Left lobe of liver (tissue), 2 donors: ENCODE measurements at places on chromosomes 16 and 17.
A peak's percentile ranks its signal among the peaks of the same experiment; 100 is the strongest.

- DNase-seq = no peak
Measured at GRCh38 chr16:53433930-53434376, 318 bp upstream of the RBL2 start.

- no peak for DNase-seq
Measured at GRCh38 chr17:72774236-72774635, 318.3 kb downstream of the SLC39A11 start.

DNA sequence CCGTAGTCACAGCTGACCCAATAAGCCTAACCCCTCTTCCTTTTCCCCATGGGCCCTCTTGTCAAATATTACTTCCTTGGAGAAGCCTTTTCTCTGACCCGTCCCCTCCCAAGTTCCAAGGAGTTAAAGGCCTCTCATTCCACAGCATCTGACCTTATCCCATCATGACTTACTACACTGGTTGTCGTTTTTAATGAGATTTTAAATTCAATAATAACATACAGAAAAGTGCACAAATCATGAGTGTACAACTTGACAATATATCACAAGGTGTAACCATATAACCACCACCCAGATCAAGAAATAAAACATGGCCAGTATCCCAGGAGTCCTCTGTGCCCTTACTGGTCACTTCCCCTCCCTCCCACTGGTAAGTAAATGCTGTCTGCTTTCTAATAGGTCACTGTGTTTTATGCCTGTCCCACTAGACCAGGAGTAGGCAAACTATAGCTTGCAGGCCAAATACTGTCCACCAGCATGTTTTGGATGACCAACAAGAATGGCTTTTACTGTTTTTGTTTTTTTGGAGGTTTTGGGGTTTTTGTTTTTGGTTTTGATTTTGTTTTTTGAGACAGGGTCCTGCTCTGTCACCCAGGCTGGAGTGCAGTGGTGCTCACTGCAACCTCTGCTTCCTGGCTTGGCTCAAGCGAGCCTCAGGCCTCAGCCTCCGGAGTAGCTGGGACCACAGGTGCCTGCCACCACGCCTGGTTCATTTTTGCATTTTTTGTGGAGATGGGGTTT is 1.2 kb upstream of the FDXR start:
- no peak for DNase-seq

DNA sequence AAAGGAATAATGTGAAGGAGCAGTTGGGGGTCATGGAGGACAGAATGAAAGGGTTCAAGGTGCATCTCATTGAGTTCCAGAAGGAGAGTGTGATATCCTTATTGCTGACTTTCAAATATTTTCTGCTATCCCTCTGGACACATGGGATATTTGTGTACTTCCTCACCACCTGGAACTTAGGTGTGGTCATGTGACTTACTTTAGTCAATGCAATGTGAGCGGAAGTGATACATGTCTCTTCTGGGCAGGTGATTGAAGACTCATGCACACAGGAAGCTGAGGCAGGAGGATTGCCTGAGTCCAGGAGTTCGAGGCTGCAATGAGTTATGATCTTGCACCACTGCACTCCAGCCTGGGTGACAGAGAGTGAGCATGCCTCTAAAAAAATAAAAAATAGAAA is 36.7 kb upstream of the TANC2 start:
- DNase-seq = no peak

GRCh38 chr16:68790130-68790761 is 53.1 kb upstream of the TANGO6 start:
- peak; percentile 66 for DNase-seq

DNA sequence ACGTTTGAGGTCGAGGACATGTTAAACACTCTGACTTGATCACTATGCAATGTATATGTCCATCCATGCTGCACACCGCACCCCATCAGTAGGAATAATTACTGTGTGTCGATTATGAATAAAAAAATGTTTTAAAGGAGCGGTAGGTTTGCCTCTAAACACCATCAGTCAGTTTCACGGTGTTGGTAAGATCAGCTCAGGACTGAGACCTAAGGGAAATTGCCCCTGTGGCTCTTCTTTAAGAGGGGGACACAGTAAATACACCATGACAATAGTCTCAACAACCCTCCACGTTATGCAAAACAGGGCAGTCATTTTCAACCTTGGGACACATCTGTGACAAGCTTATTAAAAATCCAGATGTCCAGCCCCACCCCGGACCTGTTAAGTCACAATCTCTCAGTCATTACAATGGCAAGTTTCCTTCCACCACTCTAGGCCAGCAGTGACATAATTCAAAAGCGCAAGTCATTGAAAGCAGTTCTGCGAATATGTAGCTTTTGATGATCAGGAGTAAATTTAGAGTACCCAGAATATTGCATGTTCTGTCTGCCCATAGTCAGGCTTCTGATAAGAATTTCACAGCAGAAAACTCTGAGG is 1.2 kb downstream of the ATMIN start:
- no peak for DNase-seq

DNA sequence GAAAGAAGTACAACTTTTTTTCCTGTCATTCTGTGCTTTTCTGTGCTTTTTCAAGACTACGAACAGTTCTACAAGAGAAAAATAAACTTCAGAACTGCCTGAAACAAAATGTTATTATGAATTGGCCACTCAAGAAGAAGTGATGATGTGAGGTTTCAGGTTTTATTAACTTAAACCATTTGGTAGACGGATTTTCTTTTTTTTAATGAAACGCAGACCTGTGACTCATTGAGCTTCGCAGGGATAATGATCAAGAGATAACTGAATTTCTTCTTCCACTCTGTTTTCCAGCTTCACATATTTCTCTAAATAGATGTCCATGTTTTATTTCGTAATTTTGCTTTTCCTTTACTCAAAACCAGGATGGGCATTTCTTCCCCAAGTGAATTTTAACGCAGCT is 32.7 kb downstream of the AIPL1 start:
- DNase-seq = no peak

DNA sequence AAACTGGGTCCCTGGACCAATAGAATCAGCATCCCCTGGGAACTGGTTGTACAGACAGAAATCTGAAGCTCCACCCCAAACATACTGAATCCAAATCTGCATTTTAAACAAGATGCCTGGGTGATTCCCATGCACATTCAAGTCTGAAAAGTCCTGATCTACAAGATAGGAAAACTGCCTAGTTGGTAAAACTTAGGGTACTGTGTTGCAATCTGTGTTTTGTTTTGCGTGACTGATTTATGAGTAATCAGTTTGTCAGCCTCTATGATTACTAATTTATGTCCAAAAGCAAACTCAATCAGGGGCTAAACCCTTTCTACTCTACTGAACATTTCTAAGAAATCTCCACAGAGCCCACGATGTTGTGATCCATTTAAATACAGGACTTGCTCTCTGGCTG is 103.8 kb downstream of the YPEL2 start:
- no peak for DNase-seq

DNA sequence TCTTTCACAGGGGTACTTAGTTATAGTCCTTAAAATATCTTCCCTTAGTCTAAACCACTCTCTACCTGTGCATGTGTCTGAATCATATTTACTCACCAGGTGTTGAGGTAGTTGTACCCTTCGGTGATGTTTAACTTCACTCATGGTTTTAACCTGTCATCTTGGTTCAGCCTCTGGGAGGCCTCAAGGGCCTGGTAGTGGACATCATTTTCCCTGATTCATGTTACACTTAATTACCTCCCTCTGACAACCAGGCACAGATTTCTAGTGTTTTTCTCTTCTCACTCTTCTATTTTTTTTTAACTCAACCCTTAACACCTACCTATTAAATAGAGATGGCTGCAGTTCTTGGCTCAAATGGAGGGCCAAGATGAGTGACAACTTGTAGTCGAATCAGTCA is 505.4 kb downstream of the TMEM114 start:
- DNase-seq = no peak

- peak; percentile 48 for DNase-seq
Measured at GRCh38 chr16:84065536-84066132, 23.0 kb upstream of the SLC38A8 start.

DNA sequence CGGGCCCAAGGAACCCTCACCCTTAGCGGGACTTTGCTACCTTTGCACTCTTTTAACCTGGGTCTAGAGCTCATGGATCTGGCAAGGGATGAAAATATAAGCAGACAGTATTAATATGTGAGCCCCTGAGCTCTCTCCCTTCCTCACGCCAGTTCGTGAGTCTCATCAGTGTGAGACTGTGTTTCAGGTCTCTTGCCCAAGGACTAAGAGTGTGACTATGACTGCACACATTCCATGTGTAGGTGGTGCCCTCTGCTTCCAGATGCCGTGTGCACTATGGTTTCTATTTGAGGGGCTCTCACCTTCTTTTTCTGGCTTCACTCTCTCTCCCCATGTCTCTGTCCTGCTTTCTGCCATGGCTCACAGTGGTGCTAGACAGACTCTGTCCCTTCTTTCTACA is 40.5 kb downstream of the DHRS7B start:
- peak; percentile 21 for DNase-seq

DNA sequence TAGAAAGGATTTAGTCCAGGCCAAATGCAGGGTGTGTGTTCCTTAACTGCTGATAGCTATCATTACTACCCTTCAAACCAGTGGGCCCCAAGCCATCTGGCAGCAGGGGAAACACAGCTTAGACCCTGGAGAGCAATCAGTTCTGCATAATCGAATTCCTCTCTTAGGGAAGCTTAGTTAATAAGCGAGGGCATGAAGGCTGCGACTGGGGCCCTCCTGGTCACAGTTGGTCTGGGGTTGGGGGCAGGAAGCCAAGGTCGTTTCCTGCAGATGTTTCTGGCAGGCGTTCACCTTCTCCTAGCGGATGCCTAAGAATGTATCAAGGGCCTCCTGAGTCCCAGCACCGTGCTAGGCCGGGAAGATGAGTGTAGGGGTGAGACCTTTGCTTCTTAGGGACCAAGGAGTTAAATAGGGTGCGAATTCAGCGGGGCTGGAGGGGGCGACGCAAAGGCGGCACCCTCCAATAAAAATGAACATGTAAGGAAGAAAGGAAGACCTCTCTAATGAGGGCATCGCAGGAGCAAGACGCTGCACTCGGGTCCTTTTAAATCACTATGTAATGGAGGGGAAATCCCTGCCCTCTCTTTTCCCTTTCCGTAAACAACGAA is 16.5 kb upstream of the EEF2K start:
- peak; percentile 69 for DNase-seq

DNA sequence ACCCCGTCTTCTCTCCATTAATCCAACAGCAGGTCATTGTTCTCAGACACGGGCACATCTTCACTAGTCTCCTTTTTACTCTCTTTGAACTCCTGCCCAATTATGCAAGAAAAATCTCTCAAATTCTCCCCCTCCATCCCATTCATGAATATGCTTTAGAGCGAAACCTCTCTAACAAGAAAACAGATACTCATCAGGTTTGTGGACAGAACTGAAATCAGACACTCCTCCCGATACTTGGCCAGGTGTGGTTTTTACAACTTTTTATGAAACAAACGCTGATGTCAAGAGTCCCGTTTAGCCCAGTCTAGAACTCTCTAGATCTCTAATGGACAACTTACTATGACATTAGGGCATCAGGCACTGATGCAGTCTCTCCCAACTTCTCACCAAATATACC is 40.9 kb downstream of the PIK3R5 start:
- DNase-seq = no peak

- DNase-seq = no peak
Measured at GRCh38 chr16:10992797-10993196, 48.4 kb downstream of the CLEC16A start.

- peak; percentile 58 for DNase-seq
Measured at GRCh38 chr16:2339521-2340484, 725 bp downstream of the ABCA3 start.

DNA sequence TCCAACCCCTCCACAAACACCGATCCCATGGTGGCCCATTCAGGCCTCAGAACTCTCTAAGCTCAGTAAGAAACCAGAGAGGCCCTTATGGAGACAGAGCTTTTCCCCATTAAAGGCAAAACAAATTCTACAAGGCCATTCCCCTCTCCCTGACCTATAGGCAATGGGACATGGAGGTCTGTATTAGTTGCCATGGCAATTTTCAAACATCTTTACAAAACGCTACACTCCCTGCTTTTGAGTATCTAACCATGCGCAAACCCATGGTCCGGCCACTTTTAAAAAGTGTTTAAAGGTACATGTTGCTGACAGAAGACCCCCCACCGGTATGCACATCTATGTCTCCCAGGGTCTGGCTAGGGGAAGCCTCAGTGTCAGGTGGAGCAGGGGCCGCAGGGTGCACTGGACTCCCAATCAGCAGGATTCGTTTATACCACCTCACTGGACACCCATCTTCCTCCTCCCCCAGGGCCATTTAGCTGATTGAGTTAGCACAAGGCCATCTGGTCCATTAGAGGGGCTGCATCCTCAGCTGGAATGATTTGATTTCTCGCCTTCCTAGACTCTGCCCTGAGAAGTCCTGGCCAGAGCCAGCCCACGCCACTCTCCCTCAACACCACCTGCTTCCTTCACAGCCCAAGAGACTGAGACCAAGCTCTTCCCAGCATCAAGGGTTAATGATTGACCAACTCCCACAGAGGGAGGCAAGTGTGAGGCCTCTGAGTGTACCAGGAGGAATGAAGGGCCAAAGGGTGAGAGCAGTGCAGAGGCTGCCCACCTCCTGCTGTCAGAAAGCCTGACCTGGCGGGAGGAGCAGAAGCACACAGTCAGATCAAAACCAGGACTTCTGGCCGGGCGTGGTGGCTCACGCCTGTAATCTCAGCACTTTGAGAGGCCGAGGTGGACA is 10.9 kb downstream of the ACLY start:
- DNase-seq = no peak

DNA sequence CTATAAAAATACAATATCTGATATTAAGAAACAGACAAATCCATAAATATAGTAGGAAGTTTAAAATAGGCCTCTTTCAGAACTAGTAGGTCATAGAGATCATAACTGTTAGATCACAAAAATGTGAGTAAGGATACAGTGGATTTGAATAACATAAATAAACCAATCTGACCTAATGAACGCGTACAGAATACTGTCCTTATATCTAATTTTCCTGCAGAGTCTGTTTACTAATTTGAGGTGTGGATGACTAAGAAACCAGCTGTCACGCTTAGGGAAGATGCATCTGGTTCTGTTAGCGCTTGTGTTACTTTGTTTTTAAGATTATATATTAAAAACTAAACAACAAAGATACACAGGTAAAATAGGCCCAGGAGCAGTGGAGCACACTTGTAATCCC is 14.8 kb downstream of the CPD start:
- DNase-seq = no peak

DNA sequence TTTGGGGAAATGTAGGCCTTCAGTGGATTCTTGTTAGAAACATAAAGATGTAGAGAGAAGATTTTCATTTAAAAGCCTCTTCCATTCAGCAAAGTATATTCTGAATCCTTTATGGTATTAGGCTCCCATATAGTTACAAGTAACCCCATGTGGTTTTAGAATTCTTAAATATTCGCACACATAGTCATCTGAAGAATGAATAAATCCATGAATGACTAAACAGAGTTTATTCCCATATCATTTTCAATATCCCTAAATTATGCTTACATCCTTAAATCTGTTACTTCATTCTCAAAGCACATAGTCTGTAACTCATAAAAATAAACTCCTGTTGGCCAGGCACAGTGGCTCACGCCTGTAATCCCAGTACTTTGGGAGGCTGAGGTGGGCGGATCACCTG is 962.1 kb downstream of the KCNJ18 start:
- no peak for DNase-seq

- DNase-seq = no peak
Measured at GRCh38 chr17:42784409-42784808, 4.0 kb downstream of the WNK4 start.

- DNase-seq = no peak
Measured at GRCh38 chr16:56946767-56947603, 14.8 kb upstream of the CETP start.

- DNase-seq = no peak
Measured at GRCh38 chr17:69358688-69359596, 32.0 kb upstream of the ABCA5 start.
